Stimulated activated naive CD8-positive, alpha-beta T cell treated with anti-CD3 and anti-CD28 coated beads, Interleukin-15, Interleukin-2, amounts not matched to agents 100 U/mL and 50 U/mL, for 24 hours (primary cell): ENCODE measurements at places on chromosomes 5 and 9.

- no peak for DNase-seq
These were observed 3.3 kb upstream of the LSM11 start for GRCh38 chr5:157740229-157740610.

DNA sequence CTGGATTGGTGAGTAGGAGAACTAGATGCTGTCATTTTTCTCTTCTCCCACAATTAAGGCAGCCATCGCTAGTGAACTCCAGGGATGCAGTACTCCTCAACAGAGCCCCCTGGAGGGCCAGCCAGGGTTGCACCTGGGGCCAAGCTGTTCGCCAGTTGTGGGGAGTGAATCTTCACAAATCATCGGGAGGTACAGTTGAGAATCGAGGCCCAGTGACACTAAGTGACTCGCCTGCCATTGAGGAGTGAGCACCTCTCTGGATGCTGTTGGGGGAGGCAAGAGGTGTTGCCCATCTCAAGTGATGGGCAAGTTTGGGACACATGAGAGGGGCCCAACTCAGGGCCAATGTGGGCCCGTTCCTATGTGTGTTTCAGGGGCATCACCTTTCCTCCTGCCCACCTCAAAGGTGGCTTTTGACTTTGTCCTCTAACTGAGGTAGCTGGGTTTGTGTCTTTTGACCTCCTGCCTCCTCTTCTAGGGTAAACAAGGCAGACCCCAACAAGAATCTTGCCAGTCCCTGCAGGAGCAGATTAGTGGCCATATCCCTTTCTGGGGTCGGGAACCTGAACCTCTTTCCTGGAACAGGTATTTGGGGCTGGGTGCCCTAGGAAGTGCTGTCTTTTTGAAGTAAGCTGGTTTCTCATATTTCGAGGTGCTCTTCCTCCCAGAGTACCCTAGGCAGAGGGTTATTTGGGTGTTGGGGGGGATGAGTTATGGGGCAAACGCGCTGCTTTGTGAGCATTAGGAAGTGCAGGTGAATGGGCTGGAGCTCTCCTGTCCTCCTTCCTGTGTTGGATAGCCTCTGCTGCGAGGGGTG lies 181.2 kb downstream of the MACROH2A1 start:
- DNase-seq, result no peak

DNA sequence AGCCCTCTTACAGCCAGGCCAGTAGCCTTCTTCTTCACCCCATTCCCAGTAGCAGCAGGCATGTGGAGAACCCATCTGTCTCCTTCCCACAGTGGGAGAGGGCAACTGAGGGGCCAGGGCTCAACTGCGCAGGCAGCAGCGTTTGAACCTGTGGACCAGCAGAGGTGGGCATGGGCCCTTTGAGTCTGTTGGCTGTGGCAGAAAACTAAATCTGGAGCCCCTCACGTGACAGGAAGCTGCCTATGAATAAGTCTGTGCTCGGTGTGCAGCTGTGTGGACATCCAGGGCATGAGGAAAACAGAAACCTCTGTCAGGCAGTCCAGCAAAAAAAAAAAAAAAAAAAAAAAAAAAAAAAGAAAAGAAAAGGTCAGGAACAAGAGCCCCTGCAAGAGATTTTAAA lies 189.2 kb upstream of the NR3C1 start:
- no peak for DNase-seq

DNA sequence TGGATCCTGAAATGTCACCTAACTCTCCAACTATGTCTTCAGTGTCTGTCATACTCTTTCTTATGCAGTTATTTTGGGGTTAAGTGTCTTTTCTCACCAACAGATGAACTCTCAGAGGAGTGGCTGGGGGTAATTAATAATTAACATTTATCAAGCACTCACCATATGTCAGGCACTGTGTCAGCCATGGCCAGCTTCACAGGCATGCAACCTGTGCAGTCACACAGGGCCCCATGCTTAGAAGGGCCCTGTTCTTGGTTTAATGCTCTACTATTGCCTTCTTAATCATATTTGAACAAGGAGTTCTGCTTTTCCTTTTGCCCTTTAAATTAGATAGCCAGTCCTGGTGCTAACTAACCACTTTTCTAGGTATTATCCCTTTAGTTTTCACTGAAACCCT lies 3.4 kb upstream of the GRPEL2 start:
- no peak for DNase-seq

GRCh38 chr5:80355686-80356085 lies 35.9 kb downstream of the SPZ1 start:
- DNase-seq, result no peak

- no peak for DNase-seq
These were observed 272.2 kb downstream of the AUH start for GRCh38 chr9:91089405-91090129.

DNA sequence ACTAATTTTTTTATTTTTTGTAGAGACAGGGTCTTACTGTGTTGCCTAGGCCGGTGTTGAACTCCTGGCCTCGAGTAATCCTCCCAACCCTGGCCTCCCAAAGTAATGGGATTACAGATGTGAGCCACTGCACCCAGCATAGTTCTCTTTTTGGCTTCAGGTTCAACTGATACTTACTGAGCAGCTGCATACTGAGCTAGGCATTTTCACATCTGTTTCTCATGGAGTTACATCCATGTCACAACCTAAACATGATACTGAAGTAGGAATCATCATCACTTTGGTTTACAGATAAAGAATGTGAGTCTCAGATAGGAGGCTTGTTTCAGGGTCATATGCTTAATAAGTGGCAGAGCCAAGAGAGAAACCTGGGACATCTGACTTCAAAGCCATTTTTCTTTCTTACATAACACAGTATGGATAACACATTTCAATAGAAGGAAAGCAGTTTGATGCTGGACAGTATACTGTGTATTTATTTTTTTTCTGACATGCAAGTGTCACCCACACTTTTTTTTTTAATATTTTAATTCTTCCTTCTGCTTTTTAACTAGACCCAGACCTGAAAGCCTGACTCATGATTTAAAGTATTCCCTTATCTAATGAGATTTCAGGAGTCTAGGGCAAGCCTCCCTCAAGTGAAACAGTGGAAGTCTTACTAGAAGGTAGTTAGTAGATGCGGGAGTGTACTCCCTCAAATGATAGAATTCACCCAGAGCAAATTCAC lies 90.8 kb downstream of the HACD4 start:
- no peak for DNase-seq

DNA sequence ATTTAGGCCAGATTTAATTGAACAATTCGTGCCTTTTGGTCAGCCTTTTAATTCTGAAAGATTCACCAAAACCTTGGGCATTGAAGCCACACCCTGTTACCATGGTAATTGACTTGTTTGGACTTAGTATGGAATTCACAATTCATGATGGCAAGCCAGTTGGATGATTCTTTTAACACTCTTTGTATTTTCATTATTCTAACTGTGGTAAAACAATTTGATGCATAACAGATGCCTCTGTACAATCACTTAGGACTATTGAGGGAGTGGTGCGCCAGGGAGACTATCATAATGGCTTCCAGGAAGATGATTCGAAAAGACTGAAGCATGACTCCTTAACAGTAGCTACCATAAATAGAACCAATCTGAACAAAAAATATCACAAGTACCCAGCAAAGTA lies 381.1 kb upstream of the ADAMTS16 start:
- no peak for DNase-seq

- DNase-seq, result no peak
These were observed 4.7 kb upstream of the GBGT1 start for GRCh38 chr9:133168432-133168831.

DNA sequence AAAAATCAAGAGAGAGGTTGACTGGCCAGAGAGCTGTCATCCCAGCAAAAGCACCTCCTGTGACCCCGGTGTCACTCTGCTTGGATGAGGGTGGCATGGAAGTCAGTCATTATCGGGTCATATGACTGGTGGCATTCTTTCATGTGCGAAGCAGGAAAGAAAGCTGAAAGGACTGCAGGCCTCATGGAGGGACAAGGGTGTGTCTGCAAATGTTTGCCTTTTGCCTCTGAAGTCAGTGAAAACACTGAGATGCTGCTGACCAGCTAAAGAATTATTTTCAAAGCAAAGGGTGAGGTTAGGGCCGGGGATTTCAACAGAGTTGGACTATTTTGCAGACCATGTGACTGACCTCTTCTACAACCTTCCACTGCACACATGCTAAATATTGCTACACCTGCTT lies 298.3 kb downstream of the CSNK1G3 start:
- DNase-seq, result no peak

DNA sequence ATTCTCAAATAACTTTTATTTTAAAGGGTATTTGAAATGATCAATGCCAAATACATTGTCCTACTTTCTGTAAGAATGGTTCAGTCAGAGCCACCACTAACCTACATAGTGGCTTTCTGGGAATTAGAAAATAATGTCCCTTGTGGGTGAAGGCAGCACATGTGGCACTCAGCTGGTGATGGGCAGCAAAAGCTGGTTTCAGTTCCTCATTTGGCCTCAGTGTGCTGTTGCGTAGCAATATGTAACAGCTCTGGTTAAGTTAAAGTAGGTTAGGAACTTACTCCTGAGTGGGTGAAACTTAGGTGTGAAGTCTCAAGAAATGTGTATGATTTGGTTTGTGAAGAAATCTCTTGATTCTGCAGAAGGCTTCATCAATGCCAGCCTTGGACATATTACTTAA lies 99.6 kb upstream of the SPEF2 start:
- DNase-seq, result no peak

DNA sequence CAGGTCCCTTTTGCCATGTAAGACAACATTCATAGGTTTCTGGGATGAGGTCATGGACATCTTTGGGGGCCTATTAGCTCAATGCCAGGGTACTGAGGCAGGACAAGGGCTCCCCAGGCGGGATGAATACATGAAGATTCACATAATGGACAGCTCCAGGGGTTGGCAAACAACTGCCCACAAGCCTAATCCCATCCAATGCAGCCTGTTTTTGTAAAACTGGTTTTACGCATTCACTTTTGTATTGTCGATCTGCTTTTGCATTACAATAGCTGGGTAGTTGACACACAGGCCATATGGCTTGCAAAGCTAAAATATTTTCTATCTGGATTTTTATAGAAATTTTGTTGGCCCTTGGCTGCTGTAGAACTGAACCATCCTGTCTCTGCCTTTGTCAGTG lies 248.5 kb upstream of the PANK3 start:
- no peak for DNase-seq

DNA sequence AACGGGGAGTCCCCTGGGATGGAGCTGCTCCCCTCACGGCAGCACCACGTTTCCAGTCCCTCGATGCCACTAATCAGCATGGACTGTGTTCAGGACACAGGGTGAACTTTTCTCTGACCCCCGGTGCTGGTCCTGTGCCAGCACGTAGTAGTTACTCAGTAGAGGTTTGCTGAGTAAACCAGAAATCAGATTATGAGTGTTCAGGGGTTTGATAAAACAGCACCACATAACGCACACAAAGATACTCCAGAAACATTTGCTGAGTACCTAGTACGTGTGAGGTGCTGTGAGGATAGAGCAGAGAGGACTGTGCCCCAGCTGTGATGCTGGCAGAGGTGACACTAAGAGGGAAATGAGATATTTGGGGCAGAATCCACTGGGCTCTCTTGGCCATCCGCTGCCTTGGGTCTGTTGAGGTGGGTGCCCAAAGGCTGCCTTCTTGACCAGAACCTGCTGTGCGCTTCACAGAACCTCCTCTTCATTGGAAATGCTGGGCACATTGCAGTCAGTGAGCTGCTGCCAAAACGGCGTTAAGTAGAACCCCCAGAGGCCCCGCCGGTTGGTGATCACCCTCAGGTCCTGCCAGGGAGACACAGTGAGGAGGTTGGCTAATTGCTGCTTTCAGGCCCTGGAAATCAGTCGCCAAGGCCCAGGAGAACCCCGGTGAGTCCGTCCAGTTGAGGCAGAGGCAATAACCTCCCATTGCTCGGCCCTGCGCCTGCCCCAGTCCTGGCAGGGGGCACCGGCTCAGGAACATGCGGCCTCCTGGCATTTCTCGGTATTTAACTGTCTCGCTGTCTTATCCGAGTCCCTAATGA lies 49.4 kb downstream of the NEURL1B start:
- DNase-seq, result no peak

DNA sequence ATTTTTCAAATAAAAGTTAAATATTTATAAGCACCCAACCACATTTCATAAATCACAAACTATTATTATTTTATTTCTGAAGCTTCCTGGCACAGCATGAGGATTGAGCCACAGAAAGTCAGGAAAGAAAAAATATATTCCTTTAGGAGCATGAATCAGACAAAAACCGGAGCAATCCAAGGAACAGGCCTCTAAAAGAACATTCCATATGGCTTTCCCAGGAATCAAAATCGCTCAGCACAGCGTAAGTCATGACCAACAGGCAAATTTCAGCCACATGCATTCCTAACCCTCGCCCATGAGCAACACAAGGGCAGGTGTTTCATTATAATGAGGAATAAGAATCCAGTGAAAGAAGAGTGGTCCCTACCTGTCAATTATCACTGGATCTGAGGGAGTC lies 26.7 kb downstream of the EBF1 start:
- DNase-seq, result no peak

DNA sequence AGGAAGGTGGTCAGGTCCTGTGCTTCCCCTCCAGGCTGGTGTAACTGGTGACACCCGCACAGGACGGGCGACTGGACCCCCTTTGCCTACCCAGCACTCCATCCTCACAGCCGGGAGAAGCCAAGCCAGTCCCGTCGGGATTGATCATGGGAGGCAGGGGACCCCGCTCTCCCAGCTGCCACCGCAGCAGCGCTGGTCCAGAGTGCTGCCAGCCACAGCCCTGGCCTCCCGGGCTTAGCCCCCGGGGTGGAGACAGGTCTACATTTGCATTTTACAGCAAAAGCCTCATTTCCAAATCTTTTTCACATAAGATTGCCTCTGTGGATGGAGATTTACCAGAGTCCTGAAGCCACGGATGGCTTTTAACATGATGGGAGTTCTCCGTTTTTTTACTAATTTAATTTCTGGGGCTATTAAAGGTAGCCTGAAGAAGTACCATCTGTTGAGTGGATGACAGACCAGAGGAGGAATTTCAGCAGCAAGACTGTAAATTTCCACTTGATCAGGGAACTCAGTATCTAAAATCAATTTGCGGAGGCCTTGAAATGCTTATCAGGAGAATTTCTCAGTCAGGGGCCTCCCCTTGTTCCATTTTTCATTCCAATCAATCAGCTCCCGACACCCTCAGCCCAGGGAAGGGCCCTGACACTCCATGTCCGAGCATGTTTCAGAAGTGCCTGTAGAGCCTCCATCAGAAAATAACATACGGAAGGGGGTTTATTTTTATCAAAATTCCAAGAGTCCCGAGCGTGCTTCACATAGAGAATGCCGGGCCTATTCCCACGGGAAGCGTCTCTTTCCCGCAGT lies 80.6 kb downstream of the OLFM1 start:
- no peak for DNase-seq

DNA sequence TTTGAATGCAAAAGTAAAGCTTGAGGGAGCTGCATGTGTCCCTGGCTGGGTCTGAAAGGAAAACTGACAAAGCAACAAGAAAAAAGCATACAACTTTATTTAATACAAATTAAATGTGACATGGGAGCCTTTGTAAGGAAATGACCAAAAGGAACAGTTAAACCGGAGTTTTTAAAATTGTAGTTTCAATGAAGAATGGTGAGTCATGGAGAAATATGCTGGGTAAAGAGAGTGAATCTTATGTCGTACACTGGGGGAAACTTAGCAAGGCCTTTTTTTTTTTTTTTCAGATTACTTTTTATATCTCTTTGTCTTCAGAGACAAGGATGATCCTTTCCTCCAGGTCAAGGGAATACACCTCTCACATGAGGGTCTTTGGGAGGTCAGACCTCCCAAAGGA lies 50.1 kb upstream of the FBXL17 start:
- no peak for DNase-seq
